ENCODE measurements at places on chromosomes 4 and X. TPM values are rescaled to one million over a fixed set of nuclear protein-coding genes. Genes with fewer than 3 reads are reported as not detected.

NOX1 gene
- 0.66 TPM for polyA plus RNA-seq

F8 gene
- 5.3 TPM for polyA plus RNA-seq

PNMA6A gene
- 1.9 TPM for polyA plus RNA-seq

KLHL4 gene
- 8.8 TPM for polyA plus RNA-seq

RNF4 gene
- polyA plus RNA-seq = 56.8 TPM

EMCN gene
- polyA plus RNA-seq = 40.2 TPM

ARSD gene
- polyA plus RNA-seq = 8.6 TPM

EDA2R gene
- polyA plus RNA-seq = not detected

SH2D1A gene
- polyA plus RNA-seq = 2.6 TPM

ART3 gene
- not detected for polyA plus RNA-seq

CXorf49B gene
- not detected for polyA plus RNA-seq

FRAS1 gene
- polyA plus RNA-seq = 7.2 TPM

NLGN4X gene
- 4.4 TPM for polyA plus RNA-seq

RASSF6 gene
- 0.37 TPM for polyA plus RNA-seq

SNCA gene
- polyA plus RNA-seq = 25.2 TPM

DOCK11 gene
- polyA plus RNA-seq = 20.5 TPM

PAGE1 gene
- polyA plus RNA-seq = not detected

SATL1 gene
- 0.77 TPM for polyA plus RNA-seq

All from muscle of arm (tissue), 14 donors.